ENCODE measurements at places on chromosomes 5 and 9. TPM values are rescaled to one million over a fixed set of nuclear protein-coding genes. Genes with fewer than 3 reads are reported as not detected.

GRCh38 chr5:14463629-14464028 is 118.0 kb upstream of the OTULINL start:
- DNase-seq = no peak

DNA sequence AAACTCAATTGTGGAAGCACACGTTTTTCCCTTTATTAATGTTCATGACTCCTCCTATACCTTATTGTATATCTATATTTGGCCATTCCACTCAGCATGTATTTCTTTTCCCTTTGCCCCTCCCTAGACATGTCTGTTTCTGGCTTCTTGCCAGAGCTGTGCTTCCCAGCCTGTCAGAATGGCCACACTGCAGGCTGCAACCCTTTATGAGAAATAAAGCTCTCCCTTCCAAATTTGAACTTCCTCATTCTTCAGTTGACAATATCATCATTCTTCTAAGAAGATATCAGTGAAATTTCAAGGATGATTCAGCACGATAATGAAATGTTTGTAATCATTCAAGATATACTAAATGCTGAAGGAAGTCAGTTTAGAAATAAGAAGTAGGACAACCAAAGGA is 107.6 kb upstream of the PRSS3 start:
- no peak for DNase-seq

GRCh38 chr5:178284093-178284675 is 51.6 kb upstream of the PHYKPL start:
- DNase-seq = no peak

- no peak for DNase-seq
These were observed 281.5 kb downstream of the GADD45G start for GRCh38 chr9:89886281-89886700.

GRCh38 chr9:136931611-136932130 is 12.9 kb downstream of the FBXW5 start:
- no peak for DNase-seq

- no peak for DNase-seq
These were observed 191.0 kb downstream of the ESM1 start for GRCh38 chr5:54794135-54794975.

IZUMO3 gene
- not detected for total RNA-seq

- DNase-seq = no peak
These were observed 516.1 kb downstream of the NTRK2 start for GRCh38 chr9:85185486-85186217.

GRCh38 chr5:64826541-64826940 is 57.8 kb downstream of the CWC27 start:
- no peak for DNase-seq

ANKRD31 gene
- 0.46 TPM for total RNA-seq

DNA sequence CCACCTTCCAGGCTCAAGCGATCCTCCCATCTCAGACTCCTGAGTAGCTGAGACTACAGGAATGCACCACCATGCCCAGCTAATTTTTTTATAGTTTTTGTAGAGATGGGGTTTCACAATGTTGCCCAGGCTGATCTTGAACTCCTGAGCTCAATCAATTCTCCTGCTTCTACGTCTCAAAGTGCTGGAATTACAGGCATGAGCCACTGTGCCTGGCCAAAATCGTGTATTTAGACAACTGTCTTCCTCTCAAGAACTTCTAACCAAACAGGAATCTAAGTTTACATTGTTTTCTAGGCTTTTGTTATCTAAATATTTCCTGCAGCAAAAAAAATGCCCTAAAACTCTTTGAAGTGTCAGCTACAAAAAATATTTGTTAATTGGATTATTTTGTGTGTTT is 78.8 kb downstream of the NLN start:
- DNase-seq = no peak

LECT2 gene
- total RNA-seq = not detected

PDE8B gene
- total RNA-seq = 0.95 TPM

- DNase-seq = no peak
These were observed 15.2 kb upstream of the LTC4S start for GRCh38 chr5:179778591-179778990.

FGD3 gene
- total RNA-seq = 2.0 TPM

JADE2 gene
- 66.0 TPM for total RNA-seq

DNA sequence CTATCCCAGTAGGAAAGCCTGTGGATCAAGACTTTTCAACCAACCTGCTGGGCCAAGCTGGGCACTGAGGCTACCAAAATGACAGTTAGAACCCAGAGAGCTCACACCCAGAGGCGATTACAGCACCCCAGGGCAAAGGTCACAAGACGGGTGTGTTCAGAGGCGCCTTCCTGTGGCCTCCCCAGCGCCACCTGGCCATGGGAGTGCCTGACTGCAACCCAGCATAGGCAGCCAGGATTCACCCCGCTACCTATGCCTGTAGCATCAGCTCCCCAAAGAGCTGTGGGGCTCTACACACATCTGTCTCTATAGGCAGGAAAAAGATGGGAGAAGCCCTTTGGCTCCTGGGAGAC is 33.5 kb downstream of the PDGFRB start:
- DNase-seq = no peak

- DNase-seq = no peak
These were observed 17.6 kb upstream of the RECK start for GRCh38 chr9:36018891-36019720.

GRCh38 chr5:77568082-77568481 is 70.4 kb downstream of the OTP start:
- no peak for DNase-seq

DNA sequence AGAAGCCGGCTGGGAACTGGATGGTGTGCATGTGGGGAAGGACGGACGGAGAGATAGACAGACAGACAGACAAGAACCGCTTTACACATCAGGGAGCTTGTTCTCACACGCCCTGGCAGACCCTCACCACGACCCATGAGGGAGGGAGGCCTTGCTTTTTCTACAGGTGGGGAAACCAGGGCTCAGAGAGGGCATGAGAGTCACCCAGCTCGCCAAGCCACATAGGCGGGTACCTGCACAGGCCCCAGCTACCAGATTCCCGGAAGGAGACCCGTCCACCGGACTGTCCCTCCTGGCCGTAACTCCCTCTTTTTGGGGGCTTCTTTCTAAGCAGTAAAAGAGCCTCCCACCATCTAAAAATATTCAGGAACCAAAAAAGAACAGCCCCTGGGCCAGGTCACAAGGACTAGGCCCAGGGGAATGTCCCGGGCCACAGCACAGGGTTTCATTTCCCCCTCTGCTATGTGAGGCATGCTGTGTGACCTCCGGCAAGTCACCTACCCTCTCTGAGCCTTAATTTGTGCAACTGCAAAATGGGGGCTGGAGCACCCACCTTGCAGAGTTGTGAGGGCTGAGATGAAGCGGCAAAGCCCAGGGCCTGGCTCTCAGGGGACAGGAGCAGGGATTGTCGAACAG is 84.4 kb upstream of the SARDH start:
- DNase-seq = no peak

SV2C gene
- total RNA-seq = 0.18 TPM

DNA sequence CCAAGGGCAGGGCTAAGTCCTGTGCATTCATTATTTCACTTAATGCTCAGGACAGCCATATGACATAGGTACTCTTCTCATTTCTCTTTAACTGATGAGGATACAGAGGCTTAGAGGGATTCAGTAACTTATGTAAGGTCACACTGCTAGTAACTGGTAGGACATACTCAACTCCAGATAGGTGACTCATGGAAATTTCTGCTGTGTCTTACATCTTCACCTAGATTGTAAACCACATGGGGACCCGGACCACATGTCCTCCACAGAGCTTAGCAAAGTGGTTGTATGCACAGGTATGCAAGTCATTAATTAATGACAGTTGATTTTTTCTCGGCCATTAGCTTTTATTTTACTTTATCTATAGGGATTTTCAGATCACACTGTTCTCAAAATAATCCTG is 29.3 kb downstream of the SLC1A1 start:
- DNase-seq = no peak

NR2F1 gene
- 51.6 TPM for total RNA-seq

DNA sequence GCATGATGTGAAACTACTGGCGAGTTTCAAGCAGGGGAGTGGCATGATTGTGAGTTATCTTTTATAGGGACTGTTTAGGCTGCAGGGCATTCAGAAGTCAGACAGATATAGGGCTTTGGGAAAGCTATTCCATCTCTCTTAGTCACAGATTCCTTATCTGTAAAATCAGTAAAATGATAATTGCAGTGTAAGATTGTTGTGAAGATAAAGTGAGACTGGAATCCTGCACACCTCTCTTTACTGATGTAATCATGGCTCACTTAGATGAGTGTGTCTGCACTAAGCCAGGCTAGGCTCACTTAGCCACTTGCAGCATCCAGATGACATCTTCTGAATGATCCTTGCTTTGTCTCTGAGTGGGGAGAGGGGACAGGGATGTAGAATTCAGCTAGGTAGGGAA is 81.8 kb upstream of the MAMDC2 start:
- DNase-seq = no peak

APBA1 gene
- total RNA-seq = 17.6 TPM

DNA sequence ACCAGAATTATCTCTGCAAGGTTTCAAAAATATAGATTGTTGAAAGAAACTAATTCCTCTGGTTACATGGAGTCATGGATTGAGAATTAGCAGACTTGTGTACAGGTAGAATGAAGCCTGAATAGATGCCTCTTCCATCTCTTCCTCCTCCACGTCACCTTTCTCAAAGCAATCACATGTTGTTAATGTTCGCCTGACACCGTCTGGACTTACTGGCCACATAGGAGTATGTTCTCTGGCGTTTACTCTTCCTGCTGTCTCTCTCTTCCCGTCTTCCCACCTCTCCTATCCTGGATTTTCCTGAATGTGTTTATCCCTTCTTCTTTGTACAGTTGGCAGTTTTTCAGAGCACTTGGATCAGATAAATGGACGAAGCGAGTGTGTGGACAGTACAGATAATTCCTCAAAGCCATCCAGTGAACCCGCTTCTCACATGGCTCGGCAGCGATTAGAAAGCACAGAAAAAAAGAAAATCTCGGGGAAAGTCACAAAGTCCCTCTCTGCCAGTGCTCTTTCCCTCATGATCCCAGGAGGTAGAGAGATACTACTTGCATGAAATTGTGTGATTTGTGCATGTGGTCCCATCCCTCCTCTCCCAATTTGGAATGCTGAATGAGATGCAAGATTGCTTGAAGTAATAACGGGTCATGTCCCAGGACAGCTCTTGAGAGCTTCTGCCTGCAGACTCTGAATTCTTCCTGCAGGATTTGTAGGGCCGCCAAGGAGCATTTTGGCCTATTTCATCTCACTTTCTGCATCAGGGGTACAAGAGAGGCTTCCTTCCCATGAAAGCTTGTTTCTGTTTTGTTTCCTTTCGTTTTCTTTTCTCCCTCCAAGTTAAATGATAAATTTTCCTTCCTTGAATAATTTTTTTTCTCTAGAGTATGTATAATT is 47.3 kb downstream of the CD180 start:
- no peak for DNase-seq

SLC6A19 gene
- not detected for total RNA-seq

DNA sequence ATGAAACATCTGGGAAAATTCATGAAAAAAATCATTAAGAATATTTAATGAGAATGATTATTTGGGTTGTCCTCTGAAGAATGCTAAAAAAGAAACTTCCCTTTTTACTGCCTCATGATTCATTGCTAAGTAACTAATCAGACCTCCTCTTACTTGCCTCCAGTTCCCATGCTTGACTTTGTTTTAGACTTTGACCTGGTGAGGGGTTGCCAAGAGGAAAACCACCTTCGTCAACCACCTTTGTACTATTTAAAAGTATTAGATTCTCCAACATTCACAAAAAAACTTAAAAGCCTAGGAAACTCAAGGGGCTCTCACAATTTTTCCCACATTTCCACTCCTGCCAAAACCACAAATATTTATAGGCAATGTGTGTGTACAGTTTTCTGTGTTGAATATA is 115.2 kb upstream of the ST8SIA4 start:
- no peak for DNase-seq

RGS7BP gene
- 5.2 TPM for total RNA-seq

LRRC14B gene
- total RNA-seq = not detected

DNA sequence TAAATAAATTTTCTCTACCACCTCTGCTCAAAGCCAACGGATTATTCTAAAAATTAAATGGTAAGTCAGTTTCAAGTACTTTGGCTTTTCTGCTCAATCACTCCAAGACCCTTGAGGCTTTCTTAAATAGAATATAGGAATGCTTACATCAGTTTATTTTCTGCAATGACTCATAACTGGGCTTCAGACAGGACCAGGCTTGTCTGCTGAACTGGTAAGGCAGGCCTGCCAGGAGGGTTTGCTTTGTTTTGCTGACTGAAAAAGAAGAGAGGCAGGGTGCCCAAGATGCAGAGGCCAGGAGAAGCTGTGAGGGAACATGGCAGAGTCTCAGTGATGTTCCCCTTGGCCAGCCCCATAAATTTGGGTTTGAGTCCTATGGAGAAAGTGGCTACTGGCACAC is 60.3 kb upstream of the EPB41L4A start:
- DNase-seq = no peak

DNA sequence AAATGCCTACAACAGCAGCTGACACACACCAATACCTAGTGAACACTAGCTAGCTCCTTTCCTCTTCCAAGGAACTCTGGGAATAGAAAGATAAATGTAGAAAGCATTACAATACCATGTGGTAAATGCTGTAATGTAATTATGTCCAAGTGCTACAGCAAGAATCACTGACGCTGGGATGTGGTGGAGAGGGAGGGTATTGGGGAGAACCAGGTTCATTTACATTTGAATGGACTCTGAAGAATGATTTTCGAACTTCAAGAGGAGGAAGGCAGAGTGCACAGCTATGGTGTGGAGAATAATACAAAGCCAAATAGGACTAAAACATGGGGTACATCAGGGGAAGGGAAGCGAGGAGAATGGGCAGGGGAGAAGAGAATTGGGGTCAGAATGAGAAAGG is 158.0 kb downstream of the CDK5RAP2 start:
- no peak for DNase-seq

ANKRD34B gene
- total RNA-seq = not detected

DNA sequence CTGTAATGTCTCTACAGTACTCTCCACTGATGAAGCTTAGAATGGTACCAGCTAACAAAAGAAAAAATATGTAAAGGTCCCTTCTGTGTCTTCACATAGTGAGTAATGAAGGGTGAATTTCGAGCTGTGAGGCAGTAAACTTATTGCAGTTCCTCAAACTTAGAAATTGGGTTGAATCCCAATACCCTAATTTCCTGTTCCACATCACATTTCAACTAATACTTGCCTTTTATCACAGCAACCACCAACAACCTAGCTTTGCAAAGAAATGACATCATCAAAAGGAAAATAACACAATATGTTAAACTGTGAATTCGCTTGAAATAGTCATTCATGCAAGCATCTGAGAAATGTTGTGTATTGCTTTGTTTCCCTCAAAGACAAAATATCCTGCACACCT is 9.4 kb upstream of the TNFAIP8 start:
- DNase-seq = no peak
